ENCODE measurements at places on chromosomes 12 and 14.

DNA sequence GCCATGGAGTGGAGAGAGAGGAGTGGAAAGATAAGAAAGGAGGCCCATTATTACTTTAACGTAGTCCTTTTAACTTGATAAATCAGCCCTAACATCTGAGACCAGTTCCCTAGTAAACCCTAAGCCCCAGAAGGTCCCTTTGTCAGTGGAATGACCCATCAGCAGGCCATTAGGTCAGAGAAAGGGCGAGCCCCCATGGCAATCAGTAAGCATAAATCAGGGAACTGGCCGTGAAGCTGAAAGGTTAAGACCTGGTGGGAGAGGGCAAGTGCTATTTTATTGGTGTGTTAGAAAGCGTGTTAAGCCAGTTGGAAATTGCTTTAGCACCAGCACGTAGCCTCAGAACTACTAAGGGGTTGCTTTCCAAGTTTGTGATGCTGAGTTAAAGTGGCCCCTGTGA is 708.0 kb downstream of the BCL11B start:
- no peak for DNase-seq

GRCh38 chr12:18907127-18907526 is 169.2 kb downstream of the CAPZA3 start:
- no peak for DNase-seq

DNA sequence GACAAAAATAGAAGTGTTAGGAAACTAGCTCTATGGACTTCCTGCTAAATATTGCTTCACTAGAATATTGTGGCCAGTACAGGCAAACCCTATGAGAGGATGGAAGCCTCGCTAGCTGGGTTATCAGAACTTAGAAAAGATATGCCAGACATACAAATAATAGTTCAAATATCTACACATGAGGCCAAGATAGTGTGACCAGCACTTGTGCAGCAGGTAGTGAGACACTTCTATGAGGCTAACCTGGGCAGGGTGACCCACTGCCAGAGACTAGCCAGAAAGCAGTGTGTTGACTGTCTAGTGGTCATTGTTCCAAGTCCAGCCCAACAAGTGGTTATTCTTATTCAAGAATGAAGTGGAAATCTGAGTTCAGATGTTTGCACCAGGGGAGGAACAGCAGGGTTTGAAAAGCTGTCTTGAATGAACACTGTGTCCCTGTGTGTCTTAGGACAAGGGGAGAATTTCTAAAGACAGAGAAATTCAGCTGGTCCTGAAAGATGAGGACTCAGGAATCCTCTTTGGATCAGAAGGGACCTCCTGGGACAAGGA is 16.3 kb downstream of the TSPAN8 start:
- no peak for DNase-seq

GRCh38 chr14:95891742-95892141 is 15.1 kb downstream of the TUNAR start:
- DNase-seq: no peak

DNA sequence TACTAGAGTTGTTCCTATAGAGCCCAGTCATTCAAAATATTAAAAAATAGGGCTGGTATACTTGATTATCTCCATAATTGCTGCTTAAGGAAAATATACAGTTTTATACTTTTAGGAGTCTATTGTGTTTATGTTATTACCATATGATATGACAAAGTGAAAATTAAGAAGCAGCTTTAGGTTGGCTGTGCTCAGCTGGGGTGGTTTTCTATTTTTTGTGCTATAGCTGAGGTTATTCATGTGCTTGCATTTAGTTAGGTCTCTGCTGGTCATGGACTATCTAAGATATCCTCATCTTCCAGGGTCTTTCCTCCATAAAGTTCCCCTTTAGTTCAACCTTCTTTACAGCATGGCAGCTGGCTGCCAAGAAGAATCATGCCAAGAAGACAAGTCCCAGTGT is 13.6 kb upstream of the LMO3 start:
- DNase-seq: no peak
